NCI-H345 (cell line): ENCODE measurements at places on chromosomes 13 and 19.

- no peak for DNase-seq
These were observed at the start of gene CD79A for GRCh38 chr19:41876847-41877832. Gene CD79A, plus strand, starts transcription at chr19:41877279. Its CDS starts 26 bp downstream, at chr19:41877305.

DNA sequence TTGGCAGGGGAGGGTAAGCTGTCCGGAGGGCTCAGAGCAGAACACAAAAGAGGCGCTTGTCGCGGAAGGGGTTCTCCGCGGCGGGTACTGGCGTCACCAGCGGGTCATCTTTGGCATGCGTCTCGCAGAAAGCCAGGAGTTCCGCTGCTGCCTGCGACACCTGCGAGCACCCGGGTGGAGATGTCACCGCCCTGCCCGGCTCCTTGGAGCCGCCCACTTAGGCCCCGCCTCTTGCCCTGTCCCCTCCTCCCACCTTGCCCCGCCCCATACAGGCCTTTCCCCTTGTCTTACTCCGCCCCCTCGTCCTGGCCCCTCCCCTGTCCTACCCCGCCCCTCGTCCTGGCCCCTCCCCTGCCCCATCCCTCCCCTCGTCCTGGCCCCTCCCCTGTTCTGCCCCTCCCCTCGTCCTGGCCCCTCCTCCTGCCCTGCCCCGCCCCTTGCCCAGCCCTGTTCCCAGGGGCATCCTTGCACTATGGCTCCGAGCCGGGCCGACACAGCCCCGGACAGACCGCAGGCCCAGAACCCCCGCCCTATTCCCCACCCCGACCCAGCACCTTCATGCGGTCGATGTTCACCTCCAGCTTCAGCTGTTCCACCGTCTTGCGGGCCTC is 1.9 kb downstream of the GNG8 start:
- DNase-seq, result peak; percentile 61

DNA sequence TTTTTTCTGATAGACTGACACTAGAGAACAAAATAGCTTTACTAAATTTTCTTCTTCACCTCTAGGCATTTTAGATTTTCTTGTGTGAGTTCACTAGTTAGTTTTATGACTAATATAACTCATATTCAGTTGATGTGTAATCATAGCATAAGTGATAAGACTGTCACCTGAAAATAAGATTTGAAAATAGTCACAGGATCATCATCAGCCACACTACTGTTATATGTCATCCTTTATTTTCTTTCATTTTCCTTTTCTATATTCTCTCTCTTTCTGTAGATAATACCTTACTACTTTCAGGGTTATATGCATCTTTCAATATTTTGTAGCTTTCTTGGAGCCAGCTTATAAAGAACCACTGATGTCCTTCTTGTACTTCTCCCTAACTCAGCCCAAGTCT is 292.6 kb downstream of the TDRD3 start:
- no peak for DNase-seq

- DNase-seq, result no peak
These were observed 7.3 kb downstream of the ADGRL1 start for GRCh38 chr19:14198384-14199376.

DNA sequence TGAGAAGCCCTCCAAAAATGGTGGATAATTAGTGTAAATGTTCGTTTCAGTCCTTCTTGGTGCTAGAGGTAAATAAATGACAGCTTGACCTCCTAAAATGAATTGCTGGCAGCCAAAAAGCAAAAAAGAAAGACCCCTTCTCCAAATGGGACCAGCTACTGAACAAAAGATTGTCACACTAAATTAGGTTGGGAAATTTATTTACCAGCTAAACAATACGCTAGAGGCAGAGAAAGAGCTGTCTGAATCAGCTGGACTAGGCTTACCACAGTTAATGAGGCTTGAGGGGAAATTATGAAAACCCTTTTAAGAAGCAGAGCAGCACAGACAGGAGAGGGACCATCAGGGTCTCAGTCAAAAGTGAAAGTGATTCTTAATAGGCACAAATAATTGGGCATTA is 498.9 kb downstream of the SUCLA2 start:
- DNase-seq, result no peak

GRCh38 chr13:76925115-76925514 is 23.2 kb upstream of the ACOD1 start:
- DNase-seq, result no peak

DNA sequence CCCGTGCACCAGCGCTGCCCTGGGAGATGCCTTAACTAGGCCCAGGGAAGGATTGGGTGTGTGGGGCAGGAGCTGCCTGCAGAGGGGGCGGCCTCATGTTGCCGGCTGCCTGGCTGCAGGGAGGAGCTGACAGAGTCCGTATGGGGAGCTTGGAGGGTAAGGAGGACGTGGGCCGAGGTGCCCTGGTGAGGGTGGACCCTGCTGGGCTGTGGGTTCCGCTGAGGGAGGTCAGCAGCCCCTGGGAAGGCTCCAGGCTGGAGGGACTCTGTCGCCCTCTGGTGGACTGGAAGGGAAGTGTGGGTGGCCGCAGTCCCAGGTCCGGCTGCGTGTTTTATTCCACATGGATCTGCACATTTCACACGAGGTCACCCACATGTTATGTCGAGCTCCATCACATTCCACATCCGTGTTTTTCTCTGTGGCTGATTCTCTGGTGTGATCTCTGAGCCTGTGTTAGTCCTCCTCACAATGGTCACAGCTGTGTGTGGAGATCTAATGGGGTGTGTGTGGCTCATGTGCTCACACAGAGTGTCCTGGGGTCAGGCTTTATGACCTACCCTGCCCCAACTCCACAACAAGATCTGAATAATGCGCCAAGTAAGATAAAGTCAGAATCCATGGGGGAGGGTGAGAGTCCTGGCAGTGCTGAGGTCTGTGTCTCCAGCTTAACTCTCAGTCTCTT is 1.8 kb upstream of the CEACAM8 start:
- DNase-seq, result no peak

GRCh38 chr13:40160618-40161350 is 505.3 kb downstream of the COG6 start:
- no peak for DNase-seq

- DNase-seq, result no peak
These were observed 137.3 kb upstream of the ZNF507 start for GRCh38 chr19:32208060-32208459.

DNA sequence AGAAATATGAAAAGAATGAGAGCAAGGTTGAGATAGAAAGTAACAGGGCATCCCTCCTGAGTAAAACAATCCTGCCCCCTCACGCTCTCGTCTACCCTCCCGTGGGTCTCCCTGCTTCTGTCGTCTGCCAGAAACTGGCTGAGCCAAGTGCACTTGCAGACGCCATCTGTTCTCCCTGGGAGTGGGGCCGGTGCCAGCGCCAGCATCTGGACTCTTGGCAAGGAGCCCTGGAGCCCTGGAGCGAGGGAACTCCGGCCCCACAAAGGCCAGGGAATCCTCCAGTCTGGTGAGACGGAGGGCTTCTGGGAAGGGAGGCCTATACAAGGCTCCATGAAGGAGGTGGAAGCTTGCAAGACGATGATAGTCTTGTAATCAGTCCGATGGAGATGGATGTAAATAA is 2.3 kb upstream of the TMEM91 start:
- DNase-seq, result peak; percentile 80

DNA sequence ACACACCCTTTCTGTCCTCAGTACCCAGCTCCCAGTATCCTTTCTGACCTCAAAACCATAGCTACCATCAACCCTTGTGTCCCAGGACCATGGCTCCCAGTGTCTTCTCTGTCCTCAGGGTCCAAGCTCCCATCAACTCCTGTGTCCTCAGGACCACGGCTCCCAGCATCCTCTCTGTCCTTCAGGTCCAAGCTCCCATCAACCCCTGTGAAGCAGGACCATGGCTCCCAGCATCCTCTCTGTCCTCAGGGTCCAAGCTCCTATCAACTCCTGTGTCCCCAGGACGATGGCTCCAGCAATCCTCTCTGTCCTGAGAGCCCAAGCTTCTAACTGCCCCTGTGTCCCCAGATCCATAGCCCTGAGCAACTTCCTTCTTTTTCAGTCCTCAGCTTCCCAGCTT is 1.7 kb upstream of the CADM4 start:
- DNase-seq, result no peak

GRCh38 chr13:45298206-45298505 is 42.8 kb downstream of the TPT1 start:
- no peak for DNase-seq

GRCh38 chr19:4455719-4456475 is 1.7 kb downstream of the UBXN6 start:
- peak; percentile 40 for DNase-seq

DNA sequence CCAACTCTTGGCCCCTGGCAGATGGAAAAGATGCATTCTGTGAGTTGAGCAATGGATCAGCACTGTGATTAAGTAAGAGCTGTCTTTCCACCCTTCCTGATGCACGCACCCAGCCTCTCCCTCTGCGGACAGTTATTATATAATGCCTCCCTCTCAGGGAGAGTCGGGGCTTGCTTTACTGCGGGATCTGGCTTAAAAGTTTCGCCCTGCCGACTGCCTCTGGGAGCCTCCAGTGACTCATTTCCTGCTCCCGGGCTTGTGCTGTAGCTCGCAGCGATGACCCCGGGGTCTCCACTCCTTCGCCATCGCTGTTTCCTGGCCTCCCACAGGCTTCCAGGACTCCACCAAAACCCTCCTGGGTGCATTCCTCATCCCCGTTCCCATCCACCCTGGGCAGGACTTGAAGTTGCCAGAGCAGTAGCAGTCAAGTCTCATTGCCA is 107.4 kb upstream of the SLC7A1 start:
- DNase-seq, result no peak

DNA sequence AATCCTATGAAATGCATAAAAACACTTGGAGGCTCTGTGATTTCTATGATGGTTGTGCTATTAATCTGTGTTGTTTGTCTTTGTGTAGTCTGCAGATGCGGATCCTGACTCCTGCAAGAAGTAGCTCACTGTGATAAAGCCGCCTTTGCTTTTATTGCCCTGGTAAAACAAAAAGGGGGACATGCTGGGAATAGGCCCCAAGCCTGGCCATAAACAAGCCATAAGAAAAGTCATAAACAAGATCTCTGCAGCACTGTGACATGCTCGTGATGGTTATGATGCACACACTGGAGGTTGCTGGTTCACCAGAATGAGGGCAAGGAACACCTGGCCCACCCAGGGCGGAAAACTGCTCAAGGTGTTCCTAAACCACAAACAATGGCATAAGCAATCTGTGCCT is 26.6 kb upstream of the ZNF266 start:
- no peak for DNase-seq

- DNase-seq, result peak; percentile 62
These were observed 546 bp downstream of the TBC1D4 start for GRCh38 chr13:75481176-75482069.

- peak; percentile 5 for DNase-seq
These were observed 74.7 kb downstream of the GADD45B start for GRCh38 chr19:2550431-2551171.

DNA sequence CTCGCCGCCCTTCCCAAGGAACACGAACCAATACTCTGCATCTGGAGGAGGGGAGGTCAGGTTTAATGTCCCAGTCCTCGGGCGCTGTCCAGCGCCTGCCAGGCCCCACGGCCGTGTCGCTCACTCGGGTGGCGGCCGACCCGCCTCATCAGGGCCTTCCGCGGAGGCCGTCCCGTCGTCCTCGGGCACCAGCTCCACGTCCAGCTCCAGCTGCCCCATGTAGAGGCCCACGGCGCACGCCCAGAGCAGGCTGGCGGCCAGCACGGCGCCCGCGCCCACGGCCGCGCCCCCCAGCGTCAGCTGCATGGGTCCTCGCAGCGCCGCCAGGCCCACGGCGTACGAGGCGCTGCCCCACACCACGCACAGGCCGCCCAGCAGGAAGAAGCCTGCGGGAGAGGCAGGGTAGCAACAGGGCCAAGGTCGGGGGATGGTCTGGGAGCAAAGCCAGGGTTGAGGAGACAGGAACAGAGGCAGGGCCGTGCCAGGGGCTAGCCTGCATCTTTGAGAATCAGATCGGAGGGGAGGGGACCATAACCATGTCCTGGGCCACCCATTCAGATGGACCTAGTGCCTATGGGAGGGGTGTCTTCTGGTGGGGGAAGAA is 2.5 kb downstream of the TMEM160 start:
- DNase-seq, result no peak

- DNase-seq, result no peak
These were observed 95.1 kb downstream of the NUFIP1 start for GRCh38 chr13:44894001-44894770.

- no peak for DNase-seq
These were observed 2.2 kb upstream of the TNFRSF19 start for GRCh38 chr13:23567906-23568460.

DNA sequence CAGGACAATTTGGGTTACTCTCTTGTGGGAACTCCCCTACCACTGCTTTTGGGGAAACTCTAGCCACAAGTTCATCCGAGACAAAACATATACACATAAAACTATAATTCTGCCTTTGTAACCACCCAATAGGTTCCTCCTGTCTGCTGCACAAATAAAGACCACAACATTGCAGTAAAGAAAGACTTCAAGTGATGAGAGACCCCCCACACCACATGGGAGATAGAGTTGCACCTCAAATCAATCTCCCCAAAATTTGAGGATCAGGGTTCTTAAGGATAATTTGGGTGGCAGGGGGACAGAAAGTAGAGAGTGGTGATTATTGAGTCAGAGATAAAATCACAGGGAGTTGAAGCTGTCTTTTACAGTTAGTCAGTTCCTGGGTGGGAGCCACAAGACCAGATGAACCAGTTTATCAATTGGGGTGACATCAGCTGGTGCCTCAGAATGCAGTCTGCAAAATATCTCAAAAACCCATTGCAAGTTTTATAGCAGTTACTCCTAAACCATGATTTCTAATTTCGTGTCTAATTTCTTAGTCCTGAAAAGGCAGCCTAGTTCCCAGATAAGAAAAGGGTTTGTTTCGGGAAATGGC is 1348.5 kb downstream of the PCDH9 start:
- DNase-seq, result no peak
